ENCODE measurements at places on chromosomes 5 and 9.
A peak's percentile ranks its signal among the peaks of the same experiment; 100 is the strongest.

- no peak for DNase-seq
Observed at GRCh38 chr5:132760601-132761317, 13.5 kb downstream of the CCNI2 start.

- DNase-seq: no peak
Observed at GRCh38 chr9:115306865-115307264, 188.9 kb upstream of the TNC start.

- DNase-seq: no peak
Observed at GRCh38 chr9:17994695-17995425, 416.0 kb downstream of the SH3GL2 start.

DNA sequence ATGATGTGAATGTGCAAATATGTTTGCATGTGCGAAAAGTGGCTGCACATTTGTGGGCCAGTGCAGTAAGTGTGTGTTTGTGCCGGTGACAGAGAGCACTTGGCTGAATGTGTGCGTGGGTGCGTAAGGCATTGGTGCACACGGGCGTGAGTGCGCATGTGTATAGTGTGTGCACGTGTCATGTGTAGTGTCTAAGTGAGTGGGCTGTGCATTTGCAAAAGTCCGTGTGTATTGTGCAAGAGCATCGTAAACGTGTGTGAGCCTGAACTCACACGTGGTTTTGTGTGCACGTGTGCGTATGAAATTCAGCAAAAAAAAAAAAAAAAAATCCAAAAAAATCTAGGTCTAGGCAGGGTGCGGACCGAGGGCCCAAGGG, 6.5 kb upstream of the EBF1 start:
- no peak for DNase-seq

- no peak for DNase-seq
Observed at GRCh38 chr5:107067395-107067794, 603.3 kb downstream of the EFNA5 start.

DNA sequence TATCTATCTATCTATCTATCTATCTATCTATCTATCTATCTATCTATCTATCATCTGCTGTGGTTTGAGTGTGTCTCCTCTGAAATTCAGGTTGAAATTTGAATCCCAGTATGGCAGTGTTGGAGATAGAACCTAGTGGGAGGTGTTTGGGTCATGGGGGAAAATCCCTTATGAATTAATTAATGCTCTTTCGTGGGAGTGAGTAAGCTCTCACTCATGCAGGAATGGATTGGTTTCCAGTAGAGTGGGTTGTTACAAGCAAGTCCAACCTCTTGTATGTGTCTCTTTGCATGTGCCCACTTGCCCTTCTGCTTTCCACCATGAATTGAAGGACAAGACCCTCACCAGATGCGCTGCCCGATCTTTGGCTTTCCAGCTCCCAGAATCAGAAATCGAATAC, 113.0 kb downstream of the ANXA1 start:
- DNase-seq: no peak

GRCh38 chr9:80866121-80866520, 823.2 kb downstream of the TLE1 start:
- no peak for DNase-seq

DNA sequence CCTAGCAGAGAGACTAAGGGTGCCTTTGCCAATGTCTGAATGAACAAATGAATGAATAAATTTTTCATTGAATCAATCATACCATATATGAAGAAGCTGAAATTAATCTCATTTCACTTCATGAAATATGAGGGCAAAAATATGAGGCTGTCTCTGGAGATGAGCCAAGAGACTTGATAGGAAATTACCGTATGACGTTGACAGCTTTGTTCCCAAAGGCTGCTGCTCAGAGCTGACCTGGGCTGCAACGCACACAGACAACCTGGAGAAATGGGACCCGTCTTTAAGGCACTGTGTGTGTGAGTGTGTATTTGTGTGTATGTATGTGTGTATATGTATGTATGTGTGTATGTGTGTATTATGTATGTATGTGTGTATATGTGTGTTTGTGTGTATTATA, 226.1 kb downstream of the IRX2 start:
- no peak for DNase-seq

DNA sequence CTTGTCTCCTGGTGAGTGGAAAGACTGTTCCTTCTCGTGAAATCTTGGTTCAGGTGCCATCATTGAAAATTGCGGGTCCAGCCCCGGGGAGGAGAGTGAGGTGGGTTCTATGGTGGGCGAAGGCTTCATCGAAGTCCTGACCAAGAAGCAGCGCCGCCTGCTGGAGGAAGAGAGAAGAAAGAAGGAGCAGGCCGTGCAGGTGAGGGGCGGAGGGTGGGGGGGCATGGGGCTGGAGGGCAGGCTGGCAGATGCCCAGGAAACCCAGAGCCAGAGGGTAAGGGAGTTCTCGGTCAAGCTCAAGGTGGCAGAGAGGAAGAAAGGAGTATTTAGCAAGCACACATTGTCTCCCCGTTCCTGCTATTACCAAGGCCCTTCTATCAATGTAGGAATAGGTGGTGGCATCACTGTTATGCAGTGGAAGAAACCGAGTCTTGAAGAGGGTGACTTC, 24.3 kb upstream of the POMT1 start:
- DNase-seq: no peak

GRCh38 chr9:131650254-131650653, 89.6 kb downstream of the RAPGEF1 start:
- DNase-seq: peak; percentile 96

DNA sequence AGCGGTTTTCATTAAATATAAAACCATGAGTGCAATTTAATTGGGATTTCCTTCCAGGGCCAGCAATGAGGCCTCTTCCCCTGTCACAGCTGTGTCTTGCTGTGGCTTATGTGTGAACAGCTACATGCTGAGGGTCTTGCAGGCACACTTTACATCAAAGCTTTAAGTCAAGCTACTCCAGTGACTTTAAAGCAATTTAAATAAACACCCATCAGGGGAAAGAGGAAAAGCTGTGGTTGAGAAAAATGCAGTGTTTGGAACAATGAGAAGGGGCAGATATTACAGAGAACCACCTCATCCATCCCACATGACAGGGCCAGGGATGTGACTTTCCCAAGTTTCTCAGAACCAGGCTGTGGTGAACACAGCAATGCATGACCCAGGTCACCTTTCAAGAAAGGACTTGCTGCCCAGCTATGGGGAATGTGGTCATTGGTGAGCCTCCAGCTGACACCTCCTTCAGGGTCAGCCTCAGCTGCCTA, 115.9 kb upstream of the LPAR1 start:
- DNase-seq: peak; percentile 4

DNA sequence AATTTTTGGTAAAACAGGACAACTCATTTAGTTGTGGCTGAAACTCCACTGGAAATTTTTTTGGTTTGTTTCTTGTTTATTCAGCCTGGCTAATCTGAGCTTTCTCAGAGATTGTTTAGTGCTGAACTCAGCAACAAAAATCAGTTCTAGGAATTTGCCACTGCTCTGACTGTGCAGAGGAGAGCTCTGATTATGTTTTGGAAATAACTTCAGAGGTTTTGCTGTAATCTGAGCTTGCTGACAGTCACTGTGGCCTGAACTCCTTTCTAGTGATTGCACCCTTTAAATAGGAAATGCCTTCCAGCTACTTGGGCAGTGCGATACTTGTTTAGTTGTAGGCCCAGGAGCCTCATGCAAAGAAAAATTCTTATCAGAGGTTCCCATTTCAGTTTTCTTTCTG, 60.2 kb downstream of the OSTF1 start:
- peak; percentile 83 for DNase-seq

All from AG08395 (cell line).